EH (cell line): ENCODE measurements at places on chromosomes 11 and 22.

DNA sequence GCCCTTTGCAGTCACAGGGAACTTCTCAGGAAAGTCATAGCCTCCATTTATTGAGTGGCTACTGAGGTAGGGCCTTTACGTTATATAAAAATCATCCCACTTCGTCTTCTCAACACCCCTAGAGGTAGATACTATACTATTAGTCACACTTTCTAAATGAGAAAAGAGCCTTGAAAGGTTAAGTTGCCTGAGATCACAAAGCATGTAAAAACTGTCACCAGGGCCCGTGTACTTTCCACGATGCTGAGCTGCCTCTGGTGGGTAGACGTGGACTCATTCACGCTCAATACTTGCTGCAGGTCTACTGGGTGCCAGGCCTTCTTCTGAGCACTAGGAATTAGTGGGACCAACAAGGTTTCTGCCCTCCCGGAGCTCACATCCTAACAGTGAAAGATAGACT, 16.3 kb downstream of the CHRDL2 start:
- DNase-seq = no peak

DNA sequence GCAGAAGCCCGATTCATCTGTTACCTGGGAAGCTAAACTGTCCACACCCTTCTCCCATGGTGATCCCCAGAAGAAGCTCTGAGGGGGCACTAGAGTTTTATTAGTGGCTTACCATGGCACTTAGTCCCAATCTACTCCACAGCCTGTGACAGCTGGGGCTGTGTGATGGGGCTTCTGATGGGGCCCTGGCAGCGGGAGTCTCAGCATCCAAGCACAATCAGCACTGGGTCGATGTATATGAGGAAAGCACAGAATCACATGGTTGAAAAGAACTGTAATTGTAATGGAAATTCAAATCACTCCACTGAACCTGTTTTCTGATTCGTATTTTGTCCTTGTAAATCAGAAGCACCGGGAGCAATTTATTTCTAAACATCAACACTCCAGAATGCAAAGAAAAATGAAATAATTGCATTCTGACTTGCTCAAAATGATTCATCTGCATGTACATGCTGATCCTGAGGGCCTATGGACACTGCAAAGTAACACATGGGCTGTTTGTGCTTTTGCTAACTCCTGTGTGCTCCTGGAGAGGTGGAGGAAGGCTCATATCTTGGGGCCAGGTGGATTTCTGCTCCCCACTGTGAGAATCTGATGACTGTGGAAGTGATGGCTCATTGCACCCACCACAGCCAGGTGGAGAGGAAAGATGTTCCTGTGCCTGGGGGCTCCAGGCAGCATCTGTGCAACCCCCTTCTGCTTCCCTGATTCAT, 203.0 kb downstream of the KIRREL3 start:
- DNase-seq = no peak

DNA sequence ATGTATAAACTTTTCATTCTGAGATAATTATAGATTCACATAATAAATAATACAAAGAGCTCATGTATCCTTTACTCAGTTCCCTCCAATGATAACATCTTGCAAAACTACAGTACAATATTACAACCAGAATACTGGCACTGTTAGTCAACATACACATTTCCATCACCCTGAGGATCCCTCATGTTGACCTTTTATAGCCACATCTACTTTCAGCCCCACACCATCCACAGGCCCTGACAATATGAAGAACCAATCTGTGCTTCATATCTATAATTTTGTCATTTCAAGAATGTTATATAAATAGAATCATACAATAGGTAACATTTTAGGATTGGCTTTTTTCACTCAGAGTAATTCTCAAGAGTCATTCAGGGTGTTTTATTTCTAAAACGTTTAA, 115.5 kb downstream of the MRTFA start:
- DNase-seq = no peak

DNA sequence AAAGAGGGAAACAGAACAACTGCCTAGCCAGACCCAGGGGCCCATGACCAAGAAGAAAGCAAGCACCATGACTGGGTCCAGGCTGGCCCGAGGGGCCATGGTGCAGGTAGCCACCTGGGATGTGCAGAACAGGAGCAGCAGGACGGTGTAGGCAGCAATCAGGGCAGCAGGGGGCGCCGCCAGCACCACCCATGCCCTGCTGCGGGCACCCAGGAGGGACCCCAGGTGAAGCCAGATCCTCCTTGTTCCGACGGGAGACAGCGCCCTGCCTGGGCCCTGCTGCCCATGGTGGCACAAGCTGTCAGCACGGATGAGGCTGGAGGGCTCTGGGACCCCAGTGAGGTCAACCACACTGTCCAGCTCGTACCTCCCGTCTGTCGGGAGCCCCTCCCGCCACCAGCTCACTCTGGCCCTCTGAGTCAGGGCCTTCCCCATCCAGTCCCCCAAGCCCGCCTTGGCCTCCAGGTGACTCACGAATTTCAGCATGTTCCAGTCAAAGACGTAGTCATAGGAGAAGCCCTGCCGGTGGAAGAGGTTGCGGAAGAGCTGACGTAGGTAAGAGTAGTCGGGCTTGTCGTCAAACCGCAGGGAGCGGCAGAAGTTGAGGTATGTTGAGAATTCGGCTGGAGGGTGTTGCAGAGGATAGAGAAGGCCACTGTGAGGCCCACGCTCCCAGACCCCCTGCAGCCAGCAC, 18.8 kb downstream of the CSNK1E start:
- DNase-seq = peak; percentile 39

DNA sequence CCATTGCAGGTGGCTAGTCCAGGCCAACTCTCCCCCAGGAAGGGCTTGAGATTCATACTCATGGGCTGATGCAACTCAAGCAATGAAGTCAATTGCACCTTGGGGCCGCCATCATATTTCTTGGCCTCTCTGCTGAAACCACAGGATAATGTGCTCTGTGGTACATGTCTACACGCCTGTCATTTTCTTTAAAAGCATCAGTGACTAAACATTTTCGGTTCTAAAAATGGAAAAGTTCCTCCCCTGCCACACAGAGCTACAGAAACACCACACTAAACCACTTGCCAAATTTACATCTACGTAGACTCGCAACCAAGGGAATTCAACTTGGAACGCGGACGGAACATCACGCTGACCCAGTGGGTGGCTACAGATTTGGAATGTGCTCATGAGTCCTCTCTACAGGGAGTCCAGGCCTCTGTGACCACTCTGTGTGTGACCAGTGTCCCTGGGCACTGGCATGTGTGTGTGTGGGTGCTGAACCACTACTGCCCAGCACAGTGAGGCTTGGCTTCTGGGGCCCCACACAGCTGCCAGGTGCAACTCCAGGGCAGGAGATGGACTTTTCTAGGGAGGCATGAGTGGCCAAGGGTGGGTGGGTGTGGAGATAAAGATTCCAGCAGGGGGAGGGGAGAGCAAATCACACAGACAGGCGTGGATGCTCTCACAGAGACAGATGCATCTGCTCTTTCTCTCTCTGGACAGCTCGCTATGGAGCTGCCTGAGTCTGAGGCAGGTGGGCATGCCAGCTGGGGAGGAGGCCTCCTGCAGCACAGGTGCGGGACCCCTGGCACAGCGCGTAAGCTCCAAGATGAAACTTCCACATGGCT, 261.9 kb downstream of the CTTN start:
- no peak for DNase-seq

DNA sequence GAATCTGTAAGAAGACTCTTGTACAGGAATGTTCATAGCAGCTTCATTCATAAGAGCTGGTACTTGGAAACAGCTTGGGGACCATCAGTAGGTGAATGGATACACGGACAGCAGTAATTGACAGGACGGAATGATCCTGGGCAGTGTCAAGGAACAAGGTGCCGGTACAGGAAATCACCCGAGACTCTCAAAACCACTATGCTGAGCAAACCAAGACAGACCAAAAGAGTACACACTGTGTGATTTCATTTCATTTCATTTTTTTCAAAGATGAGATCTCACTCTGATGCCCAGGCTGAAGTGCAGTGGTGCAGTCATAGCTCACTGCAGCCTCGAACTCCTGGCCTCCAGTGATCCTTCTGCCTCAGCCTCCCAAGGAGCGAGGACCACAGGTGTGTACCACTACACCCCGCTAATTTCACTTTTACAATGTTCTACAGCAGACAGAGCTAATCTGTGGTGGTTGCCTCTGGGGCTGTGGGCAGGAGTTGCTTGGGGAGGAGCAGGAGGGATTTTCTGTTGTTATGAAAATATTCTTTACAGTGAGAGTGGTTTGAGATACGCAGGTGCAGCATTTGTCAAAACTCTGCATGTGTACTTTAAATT, 15.6 kb downstream of the PARVB start:
- no peak for DNase-seq

DNA sequence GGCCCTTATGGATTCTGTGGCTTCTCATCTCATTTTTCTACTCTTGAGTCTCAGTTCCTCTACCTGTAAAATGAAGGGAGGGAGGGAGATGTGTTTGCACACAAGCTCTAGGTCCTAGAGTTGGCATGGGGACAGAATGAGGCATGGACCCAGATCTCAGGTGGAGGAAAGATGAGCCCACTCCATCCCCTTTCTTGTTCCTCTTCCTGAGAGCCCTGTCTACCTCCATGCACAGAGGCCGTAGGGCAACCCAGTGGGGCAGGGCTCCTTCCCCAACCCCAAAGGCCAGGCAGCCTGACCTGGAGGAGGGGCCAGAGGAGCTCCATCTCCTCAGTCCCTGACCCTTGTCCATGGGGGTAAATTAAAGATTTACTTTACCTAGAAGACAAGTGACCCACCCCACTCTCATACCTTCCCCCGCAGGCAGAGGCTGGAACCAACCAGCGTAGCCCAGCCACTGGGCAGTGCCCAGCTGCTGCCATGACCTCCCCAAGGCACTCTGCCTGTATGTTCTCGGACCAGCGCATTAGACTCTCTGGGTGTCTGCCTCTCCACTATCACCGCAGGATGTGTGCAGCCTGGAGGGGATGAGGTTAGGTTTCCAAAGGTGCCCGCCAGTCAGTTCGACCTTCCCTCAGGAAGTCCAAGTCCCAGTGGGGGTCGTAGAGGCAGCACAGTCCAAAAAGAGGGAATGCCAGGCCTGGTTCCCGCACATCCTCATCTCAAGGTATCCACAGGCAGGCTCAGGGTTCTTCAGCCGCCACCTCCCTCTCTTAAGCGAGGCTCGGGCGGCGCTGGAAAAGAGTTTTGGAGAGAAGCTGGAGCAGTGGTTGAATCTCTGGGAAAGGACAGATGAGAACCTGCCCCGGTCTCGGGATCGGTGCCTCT, 3.0 kb downstream of the SMTN start:
- peak; percentile 36 for DNase-seq

DNA sequence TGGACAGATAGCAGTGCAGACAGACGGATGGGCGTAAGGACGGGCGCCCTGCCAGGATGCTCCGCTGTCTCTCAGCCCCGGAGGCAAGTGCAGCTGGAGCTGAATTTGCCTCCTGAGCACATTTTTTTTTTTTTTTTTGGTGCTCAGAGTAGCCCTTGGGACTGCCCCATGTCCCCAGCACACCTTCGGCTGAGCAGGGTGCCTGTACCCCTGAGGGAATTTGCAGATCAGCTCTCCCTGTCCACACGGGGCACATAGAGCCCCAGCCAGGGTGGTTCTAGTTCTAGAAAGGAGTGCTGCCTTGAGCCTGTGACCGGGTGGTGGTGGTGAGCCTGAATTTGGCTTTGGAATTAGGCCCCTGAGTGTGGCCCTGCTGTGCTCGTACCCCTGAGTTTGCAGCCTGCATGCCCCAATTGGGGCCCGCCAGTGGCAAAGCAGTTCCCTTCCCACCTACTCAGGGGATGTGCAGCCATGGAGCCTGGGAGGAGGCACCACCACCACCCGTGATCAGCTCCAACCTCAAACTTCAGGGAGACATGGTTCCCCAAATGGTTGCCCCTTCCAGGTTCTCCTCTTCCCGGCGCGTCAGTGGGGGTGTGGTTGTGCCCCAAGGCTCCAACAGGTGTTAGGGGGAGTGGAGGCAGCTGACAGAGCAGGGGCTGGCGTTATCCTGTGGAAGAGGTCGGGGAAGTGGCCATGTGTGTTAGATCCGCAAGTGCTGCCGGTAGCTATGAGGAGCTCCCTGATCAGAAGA, 1232.7 kb downstream of the BRD1 start:
- DNase-seq = no peak

DNA sequence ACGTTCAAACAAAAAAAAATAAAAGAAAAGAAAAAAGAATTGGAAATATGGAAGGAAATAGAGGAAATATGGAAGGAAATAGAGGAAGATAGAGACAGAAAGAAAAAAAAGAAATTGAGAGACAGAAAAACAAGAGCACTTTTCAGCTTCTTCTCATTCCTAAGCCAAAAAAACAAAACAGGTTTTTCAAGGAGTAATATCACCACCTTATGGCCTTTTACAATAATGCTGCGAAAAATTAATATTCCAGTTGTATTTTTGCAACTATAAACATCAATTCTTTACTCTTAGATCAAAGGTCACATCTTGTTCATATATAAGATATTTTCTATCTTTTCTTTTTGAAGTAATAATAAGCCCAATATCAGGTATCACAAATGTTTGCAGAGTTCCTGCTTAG, 328.3 kb downstream of the FAT3 start:
- DNase-seq = peak; percentile 26

DNA sequence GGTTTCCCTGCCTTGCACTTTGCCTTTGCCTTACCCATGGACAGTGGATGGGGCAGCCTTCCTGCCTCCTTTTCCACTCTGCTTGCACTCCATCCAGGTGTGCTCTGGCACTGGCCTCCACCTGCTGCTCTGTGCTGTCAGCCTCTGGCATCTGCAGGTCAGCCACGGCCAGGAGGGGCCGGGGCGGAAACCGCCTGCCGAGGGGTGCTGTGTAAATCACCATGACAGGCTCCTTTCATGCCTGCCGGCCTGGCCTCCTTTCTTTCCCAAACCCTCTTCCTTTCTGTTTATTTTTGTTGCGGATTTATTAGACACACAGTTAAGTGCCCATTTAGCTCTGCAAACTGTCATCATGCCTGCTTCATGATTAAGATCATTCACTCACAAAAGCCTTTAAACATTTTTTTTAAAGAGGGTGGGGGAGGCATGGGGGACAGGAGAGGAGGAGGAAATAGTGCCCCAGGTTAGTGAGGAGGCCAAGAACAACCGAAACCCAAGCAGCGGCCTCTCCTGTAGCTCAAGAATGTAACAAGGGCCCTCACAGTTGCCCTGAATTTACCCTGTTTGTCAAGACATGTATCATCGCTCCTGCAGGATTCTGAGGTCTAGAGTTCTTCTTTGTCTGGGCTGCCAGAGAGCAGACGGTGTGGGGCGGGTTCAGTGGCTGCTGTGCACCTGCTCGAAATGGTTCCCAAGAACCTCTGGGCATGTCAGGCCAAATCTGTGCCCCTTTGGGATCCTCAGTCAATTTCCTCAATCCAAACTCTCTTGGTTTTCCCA, 83.3 kb downstream of the BARX2 start:
- DNase-seq = no peak

GRCh38 chr11:57424137-57424791, 2.7 kb downstream of the SLC43A3 start:
- DNase-seq = no peak

DNA sequence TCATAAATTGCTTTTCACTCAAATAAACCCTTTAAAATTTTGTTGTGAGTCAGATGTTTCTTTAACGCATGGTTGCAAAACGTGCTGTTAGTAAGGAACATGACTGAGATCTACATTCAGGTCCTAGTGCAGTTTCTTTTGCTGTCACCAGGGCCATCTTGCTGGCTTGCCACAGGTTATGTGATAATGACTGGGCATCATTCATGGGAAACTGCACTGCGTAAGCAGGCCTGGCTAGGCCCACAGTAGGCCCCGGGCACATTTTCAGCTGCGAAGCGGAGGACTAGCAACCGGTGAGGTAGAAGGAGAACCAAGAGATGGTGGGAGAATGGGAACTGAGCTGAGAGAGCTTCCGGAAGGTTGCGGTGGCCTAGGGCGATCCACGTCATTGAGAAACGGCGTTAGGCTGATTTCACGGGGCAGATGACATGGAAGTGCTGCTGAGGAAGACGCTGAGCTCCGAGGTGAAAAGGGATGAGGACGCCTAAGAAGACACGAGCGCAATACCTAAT, 3.2 kb upstream of the KLHDC7B start:
- DNase-seq = no peak

- peak; percentile 95 for DNase-seq
Measured at GRCh38 chr11:122085264-122085663, 30.8 kb downstream of the BLID start.
